ENCODE measurements at places on chromosomes 4 and X.

GRCh38 chrX:128439159-128439558 lies 387.0 kb upstream of the ACTRT1 start:
- DNase-seq = no peak

- no peak for DNase-seq
Observed at GRCh38 chrX:137574784-137575293, 8.9 kb downstream of the ZIC3 start.

DNA sequence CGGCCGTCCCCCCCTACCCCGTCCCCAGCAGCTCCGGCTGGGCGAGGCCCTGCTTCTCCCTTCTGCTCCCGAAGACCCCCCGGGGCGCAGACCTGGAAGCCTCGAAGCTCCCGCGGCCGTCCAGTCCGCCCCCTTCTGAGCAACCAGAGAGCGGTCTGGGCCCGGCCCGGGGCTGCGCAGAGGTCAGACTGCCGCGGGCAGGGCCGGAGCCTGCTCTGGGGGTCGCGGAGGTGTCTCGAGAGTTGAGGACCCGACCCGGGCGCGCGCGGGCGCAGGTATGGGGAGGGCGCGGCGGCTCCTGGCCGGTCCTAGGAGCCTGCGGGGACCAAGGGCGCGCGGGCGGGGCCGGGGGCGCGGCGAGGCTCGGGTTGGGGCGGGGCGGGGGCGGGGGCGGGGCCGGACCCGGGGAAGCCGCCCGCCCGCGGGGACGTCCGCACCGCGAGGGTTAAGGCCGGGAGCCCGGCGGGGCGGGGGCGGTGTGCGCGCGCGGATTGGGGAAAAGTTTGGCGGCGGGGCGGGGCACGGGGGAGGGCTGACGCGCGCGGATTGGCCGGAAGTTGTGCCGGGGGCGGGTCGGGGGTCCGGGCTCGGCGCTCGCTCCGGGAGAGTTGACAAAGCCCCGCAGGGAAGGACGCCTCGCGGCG lies at the start of gene FGFRL1:
Gene FGFRL1, plus strand, starts transcription at position 605 of the 644 bp plus-strand sequence. CDS start 860 bp downstream, outside the sequence.
- peak; percentile 92 for DNase-seq

- no peak for DNase-seq
Observed at GRCh38 chr4:86448871-86449270, 89.0 kb upstream of the MAPK10 start.

DNA sequence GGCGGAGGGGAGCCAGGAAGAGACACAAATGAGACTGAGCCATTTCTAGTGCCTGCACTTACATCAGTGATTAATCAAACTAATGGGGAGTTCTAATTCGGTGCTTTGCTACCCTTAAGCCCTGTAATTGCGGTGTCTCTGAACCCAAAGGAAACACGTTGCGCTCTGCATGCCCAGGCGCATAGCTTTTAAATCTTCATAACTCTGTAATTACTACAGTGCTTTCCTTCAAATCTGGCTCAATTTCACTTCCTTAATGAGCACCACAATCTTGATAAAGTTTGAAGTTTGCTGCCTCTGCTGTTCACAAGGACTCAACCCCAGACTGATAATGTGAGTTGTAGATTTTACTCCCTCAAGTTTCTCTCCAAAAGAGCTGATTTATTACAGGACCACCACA lies 5.7 kb upstream of the NHS start:
- DNase-seq = no peak

DNA sequence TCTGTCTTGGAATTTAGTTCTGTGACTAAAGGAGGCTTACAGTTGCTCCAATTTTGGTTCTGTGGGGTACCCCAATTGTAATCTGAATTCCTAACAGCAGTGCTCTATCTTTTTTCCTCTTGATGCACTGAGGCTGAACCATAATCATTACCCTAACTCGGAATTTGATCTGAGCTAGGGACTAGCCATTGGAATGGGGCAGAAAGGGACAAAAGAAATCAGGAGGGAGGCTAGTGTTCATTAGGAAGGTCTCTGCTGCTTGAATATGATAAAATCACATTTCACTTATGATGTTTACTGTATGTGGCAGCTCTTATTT lies 2.7 kb downstream of the KLF3 start:
- DNase-seq = no peak

DNA sequence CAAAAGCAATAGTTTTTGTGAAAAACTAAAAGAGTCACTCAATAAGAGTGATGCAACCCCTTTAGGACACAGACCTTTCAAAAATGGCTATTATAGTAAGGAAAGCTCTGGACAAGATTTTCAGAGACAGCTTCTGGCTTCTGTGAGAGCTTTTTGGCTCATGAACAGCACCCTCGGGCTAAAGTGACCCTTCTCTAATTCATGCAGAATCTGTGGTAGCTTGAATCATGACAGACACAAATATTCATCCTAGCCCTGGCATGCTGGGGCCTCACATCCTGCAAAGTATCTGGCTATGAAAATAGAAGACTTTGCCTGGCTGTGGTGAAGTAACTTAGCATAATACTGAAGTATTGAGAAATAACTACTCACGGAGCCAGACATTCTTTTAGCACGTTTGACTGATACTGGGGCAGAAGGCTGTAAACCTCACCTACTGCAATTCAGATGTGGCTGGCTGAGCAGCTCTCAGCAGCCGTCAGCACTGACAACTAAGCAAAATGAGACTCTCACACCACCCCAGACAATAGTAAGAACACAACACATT lies 327.3 kb downstream of the MAPK10 start:
- no peak for DNase-seq

DNA sequence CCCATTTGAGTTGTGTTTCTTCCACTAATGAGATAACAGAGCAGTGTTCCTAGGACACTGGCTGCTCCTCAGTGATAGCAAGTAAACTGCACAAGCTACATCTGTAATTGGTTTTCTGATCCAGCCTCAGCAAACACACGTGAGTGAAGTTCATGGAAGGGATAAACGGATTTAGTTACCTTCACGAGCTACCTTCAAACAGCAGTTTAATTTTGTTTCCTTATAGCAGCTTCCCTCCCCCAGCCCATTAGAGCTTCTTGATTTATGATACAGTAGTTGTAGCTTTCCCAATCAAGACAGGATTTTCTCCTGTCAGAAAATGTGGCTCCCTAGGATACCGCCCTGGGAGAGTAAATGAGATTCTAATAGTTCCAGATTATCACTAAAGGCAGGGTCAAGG lies 634.2 kb upstream of the FAT1 start:
- no peak for DNase-seq

DNA sequence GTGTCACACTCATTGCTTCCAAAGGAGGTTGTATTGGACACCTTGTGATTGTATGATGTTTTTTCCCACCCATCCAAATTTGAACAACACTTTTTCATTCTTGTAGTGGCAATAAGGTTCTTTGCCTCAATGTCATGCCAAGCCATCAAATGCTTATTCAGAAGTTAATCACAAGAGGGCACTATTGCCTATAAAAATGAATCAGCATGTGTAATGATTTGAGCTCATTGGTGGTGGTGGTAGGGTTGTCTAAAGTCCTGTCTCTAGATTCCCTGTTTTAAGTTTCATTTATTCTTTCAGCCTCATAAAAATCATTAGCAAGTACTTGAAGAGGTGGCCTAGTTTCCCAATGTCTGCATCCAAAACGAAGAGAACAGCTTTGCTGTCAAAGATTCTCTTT lies 37.0 kb downstream of the IRS4 start:
- DNase-seq = no peak

- DNase-seq = no peak
Observed at GRCh38 chr4:118969359-118969758, 80.7 kb downstream of the SYNPO2 start.

GRCh38 chr4:71188156-71188640 lies 150.6 kb upstream of the SLC4A4 start:
- no peak for DNase-seq

GRCh38 chr4:3746701-3747580 lies 19.2 kb upstream of the ADRA2C start:
- no peak for DNase-seq

GRCh38 chr4:125736057-125736456 lies 421.3 kb downstream of the FAT4 start:
- DNase-seq = no peak

GRCh38 chrX:19392703-19393102 lies 49.0 kb downstream of the PDHA1 start:
- no peak for DNase-seq

DNA sequence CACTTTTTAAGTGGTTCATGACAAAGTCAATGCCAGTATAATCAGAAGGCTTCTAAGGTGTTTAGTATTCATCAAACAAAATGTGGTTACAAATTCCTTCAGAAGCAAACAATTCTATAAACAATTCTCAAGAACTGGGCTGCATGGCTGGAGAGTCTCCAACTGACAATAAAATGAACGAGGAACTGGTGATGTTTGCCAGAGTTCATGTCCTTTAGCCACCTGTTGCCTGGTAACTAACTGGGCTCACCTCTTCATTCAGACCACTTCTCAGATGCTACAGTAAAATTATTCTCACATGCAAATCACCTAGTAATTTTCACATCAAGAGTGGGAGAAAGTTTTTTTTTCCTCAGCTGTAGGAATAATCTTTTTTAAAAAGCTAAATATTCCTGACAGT lies 53.3 kb downstream of the CAMK2D start:
- no peak for DNase-seq

- DNase-seq = no peak
Observed at GRCh38 chrX:152537373-152537772, 86.3 kb upstream of the GABRA3 start.

- DNase-seq = no peak
Observed at GRCh38 chrX:15977644-15978043, 123.0 kb upstream of the AP1S2 start.

DNA sequence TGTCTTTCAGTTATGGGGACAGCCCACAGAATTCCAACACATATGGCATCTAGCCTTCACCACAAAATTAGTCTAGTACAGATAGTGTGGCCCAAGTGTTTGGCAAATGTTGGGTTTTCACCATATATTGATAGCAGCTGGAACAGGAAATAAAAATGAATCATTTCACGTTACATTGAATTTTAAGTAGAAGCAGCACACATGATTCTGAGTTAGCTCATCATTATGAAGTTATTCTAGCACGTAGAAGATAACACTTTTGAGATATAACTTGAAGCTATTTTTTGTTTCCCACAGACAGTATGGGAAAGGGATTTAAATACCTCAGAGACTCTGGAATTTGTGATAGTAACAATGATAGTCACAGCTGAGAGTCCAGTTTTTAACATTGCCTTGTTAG lies 118.7 kb downstream of the FAT4 start:
- no peak for DNase-seq

DNA sequence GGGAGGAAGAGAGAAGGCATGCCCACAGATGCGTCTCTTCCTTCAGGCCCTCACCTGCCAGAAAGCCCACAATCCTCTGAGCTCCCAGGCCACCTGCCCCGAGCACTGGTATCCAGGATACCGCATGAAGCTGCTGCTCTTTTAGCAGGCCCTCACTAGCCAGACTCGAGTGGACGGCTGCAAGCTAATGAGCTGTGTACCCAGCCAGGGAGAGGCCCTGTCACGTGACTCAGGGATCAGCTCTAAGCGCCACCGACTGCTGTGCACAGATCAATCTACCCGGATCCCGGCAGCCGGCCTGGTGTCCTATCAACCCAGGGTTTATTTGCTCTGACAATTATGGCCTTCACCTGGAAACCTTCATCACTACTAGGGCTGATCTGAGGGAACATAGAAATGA lies 39.0 kb downstream of the BCOR start:
- DNase-seq = no peak

- DNase-seq = no peak
Observed at GRCh38 chr4:101981756-101982155, 191.2 kb downstream of the BANK1 start.

Measured in stimulated activated CD4-positive, alpha-beta T cell treated with anti-CD3 and anti-CD28 coated beads, Interleukin-15, amount 100 ng/mL, for 1 hour (primary cell).